ENCODE measurements at places on chromosomes 7 and 10.

DNA sequence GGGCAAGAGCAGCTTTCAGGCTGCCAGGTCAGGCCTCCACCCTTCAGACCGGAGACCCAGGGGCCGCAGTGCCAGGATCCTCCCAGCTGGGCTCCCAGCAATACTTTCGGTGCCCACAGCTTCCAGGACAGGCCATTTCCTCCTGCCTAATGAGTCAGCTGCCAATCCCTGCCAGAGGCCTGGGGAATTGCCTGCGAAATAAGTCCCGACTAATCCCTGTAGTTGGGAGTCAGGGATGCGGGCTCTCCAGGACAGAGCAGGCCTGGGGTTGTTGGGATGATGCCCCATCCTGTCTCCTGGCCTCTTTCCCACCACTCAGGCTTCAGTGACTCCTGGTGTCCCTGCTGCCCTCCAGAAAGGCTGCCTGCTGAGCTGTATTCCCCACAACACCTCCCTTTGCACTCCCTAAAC, 143.5 kb upstream of the UNC5B start:
- DNase-seq, result no peak

DNA sequence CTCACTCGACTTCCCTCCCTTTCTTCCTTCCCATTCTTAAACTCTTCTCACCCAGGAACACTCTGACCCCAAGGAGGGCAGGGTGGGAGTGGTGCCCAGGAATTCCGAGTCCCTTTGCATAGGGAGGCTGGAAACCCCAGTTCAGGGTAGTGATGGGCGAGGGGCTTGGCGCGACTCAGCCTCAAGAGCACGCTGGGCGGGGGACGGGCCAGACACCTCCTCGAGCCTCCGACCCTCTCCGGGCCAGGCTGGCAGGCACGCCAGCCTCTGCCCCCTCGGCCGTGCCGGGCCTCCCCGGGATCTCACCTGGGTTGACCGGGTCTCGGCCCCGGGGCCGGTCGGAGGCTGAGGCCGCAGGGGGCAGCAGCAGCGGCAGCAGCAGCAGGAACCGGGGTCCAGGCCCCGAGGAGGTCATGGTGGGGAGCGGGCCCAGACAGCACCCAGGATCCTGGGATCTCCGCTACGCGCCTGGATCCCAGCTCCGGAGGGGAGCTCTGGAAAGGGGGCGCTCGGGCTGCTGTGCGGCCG, 457 bp downstream of the PLOD3 start:
- DNase-seq, result no peak

DNA sequence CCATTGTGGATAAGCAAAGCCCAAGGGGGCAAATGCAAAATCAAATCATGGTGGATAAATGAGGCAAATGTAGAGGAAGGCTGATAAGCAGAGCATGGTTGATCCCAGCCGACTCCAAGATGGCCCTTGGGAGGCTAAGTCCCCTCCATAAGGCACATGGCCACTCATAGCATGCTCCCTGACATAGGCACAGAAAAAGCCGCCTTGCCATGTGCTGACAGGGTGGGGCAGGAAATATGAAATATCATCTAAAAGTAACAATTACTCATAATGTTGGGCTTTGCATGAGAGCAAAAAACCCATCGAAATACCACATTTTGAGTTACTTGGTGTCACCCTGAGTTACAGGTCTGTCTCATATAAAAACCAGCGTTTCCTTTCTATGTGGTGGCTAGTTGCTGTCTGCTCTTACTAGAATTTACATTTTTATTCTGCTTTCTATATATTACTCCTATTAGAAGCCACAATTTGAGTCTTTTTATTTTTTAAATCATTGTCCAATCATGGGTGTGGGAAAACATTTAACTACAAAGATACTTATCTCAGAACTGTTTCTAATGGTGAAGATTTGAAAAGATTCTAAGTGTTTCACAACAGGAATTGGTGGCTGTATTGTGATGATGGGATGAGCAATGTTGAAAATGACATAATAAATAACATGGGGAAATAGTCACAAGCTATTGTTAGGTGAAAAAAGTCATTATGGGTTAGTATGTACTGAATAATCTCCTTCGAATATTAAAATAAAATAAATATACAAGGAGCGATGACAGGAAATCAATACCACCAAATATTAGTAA, 102.7 kb downstream of the CUBN start:
- no peak for DNase-seq

DNA sequence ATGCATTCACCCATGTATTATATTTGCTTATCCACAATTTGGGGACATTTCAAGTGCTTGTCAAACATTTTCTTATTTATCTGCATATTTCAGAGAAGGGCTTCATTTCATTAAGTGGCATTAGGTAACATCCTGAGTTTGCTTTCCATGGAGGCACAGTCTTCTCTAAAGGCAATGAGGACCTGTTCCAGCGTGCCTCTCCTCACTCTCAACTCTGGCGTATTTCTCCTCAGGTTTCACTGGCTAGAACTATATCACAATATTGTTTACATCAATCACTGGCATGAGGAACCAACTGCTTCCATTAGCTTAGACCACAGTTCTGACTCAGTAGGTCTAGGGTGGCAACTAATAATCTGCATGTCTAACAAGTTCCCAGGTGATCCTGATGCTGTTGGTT, 177.2 kb downstream of the TAX1BP1 start:
- no peak for DNase-seq

DNA sequence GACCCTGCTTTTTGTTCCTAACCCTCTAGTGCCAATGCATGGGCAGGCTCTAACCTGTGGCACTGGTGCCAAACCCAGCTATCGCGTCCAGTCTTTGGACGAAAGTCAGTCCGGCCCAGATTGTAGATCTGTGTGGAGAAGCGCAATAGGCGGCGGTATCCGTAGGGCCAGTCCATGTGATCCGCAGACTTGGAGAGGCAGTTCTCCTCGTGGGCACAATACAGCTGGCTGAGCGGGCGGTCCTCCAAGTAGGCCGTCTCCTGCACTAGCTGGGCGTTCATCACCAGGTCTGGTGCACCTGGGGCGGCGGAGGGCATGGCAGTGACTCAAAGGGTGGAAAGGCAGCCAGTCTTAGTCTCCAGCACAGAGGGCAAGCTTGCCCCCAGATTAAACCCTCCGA, 14.5 kb downstream of the LOXL4 start:
- no peak for DNase-seq

DNA sequence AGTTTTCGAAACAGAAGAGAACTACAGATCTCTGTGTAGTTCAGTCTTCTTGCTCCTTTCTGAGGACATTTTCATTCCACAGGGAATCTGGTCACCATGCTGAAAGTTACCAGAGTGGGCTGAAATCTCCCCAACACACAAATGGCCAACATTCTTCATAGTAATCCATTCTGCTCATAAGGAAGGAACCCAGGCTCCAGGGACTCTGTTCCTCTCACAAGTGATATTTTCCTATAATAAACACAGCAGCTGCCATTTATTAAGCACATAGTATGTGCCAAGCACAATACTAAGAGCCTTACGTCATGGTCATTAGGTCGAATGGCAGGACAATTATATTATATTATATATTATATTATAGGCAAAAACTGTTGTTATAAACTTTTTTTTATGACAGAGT, 109.8 kb downstream of the RAB11FIP2 start:
- DNase-seq, result no peak

- no peak for DNase-seq
Measured at GRCh38 chr10:72928798-72929197, 25.8 kb downstream of the PLA2G12B start.

DNA sequence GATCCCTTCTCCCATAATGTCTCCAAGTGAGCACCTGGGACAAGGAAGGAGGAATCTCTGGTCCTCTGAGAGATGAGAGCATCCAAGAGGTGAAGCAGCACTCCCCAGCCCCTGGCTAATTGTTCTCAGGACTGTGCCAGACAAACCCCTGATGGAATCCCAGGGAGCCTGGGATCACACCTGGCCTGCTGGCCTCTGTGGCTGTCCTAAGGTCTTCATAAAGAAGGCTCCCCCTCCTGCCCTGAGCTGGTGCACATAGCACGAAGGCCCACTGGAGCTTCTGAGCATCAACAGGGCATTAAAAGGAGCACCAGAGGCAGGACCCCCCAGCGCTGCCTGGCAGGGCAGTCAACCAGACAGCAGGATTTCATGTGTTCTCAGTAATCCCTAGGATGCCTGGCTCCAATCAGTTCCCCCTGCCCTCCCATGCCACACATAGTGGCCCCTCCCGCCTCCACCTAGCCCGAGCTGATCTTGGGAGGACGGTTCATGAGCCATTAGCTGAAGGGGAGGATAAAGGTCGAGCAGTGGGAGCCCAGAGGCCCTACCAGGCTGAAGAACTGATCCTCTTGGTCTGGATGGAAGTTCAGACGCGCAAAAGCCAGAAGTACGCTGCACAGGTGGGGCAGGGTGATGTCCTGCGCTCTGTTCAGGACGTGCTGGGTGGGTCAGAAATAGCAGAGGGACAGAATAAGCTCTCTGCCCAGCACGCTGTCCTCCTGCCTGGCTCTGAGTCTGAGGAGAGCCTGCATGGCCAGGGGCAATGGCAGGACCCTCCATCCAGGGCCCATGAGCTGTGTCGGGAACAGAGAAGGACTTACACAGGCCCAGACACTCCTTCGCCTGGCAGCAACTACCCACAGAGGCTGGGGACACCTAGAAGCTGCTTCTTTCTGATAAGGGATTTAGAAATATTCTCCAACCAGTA, 8.4 kb downstream of the TBRG4 start:
- no peak for DNase-seq

DNA sequence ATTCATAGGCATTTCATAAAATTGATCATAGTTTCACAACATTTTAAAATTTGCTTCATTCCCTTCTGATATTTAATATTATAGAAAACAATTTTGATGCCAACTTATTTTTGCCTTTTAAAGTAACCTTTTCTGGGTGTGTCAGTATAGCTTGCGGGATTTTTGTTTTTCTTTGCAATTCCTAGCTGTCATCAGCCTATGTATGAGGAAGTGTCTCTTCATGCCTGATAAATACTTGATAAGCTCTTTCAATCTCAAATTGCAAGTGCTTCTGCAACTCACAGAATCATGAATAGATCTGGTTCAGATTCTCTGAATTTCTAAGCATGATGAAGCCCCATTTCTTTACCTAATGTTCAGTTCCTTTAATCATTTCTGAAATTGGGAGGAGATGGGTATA, 28.0 kb upstream of the ARHGAP21 start:
- DNase-seq, result no peak

- DNase-seq, result peak; percentile 27
Measured at GRCh38 chr7:144835155-144835611, 670 bp downstream of the TPK1 start.

DNA sequence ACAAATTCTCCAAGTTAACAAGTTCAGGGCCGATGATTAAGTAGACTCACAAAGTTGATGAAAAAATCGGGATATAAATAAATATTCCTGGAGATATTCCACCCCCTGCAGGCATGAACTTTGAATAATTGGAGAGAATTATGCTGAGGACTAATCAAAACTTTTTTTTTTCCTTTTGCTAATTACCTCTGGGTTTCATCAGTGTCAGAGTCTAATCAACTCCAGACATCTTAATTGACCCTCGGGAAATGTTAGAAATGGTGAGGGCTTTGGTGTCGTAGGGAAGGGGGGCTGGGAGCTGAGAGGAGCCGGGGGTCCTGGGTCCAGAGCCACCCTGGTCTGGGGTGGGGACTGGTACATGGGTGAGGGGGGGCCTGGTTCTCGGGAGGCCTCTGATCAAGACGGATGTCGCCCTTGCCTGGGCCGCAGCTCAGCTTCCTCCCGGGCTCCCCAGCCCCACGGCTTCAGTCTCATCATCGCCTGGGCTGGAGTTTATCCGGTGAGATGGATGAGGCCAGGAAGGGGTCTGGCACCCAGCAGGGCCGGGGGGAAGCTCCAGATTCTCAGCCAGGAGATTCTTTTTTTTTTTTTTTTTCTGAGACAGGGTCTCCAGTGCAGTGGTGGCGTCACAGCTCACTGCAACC, 30.4 kb upstream of the ELFN1 start:
- no peak for DNase-seq

DNA sequence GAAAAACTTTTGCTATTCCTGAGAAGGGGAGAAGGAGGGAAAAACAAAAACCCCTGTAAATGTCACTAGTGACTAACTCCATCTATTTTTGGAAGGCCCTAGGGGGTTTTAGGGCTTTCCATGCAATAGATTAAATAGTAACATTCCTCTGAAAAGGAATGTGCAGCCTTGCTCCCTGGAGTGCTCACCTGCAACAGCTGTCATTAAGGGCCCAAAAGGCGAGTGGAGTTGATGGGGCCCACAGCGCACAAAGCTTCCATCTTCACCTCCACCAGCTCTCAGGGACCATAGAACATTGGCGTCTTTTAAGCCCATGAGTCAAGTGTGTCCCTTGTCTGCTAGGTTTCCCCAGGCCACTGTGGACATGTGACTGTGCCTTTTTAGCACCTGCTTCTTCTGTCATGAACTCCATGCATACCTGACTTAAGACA, 58.0 kb upstream of the IL6 start:
- DNase-seq, result no peak

DNA sequence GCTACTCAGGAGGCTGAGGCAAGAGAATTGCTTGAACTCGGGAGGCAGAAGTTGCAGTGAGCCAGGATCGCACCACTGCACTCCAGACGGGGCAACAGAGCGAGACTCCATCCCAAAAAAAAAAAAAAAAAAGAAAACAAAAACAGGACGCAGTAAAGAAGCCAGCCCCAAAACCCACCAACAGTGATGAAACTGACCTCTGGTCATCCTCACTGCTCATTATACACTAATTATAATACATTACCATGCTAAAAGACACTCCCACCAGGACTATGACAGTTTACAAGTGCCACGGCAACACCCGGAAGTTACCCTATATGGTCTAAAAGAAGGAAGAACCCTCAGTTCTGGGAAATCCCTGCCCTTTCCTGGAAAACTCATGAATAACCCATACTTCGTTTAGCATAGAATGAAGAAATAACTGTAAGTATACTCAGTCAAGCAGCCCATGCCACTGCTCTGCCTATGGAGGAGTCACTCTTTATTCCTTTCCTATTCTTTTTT, 40.0 kb upstream of the EIF4H start:
- DNase-seq, result no peak

GRCh38 chr7:111486472-111487142, 75.7 kb downstream of the IMMP2L start:
- peak; percentile 2 for DNase-seq
